ENCODE measurements at places on chromosomes 6 and 20. TPM values are rescaled to one million over a fixed set of nuclear protein-coding genes. Genes with fewer than 3 reads are reported as not detected.

- no peak for DNase-seq
Measured at GRCh38 chr6:88361754-88362153, 195.6 kb upstream of the CNR1 start.

- DNase-seq = no peak
Measured at GRCh38 chr6:85464722-85465150, 14.9 kb downstream of the NT5E start.

UNC5CL gene
- 1.4 TPM for total RNA-seq

DNA sequence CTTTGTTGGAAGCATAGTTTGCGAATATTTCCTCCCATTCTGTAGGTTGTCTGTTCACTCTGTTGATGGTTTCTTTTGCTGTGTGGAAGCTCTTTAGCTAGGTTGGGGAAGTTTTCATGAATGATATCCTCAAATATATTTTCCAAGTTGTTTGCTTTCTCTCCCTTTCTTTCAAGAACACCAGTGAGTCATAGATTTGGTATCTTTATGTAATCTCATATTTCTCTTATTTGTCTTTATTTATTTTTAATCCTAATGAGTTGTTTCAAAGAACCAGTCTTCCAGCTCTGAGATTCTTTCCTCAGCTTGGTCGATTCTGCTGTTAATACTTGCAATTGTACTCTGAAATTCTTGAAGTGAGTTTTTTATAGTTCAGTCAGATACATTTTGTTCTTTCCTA, 628.0 kb upstream of the ID4 start:
- DNase-seq = no peak

- DNase-seq = no peak
Measured at GRCh38 chr6:111356551-111356950, 126.5 kb downstream of the REV3L start.

GRCh38 chr6:25987845-25988244, 25.2 kb downstream of the TRIM38 start:
- no peak for DNase-seq

DNA sequence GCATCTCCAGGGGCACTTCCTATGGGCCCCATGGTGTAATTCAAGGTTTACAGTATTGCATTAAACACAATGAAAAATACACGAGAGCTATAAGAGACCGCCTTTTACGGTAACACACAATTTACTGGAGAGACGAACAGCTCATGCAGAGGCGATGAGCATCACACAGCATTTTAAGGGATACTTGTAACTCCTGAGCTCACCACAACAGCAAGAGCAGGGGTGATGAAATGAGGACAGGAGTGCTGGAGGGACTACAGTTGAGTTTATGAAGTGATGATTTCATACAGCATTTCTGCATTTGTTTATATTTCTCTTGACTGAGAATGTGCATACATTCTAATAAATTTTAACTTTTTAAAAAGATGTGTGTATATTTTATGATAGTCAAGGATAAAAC, 113.9 kb downstream of the WDR27 start:
- no peak for DNase-seq

DNA sequence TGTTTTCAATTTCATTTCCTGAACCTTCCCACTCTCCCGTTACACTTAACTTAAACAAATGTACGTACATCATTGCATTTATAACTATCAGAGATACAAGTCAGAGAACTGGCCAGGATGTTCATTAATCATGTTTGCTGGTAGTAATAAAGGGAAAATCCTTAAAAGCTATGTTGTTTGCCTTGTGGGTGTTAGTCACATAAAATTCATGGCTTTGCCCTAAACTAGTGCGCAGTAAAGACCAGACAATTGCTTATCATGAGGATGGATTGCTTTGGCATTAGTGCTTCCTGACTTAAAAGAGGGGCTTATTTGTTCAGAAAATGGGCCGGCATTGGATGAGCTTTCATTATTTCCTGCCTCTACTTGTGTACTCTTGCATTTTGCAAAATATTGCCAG, 1037.3 kb upstream of the FLRT3 start:
- no peak for DNase-seq

DNA sequence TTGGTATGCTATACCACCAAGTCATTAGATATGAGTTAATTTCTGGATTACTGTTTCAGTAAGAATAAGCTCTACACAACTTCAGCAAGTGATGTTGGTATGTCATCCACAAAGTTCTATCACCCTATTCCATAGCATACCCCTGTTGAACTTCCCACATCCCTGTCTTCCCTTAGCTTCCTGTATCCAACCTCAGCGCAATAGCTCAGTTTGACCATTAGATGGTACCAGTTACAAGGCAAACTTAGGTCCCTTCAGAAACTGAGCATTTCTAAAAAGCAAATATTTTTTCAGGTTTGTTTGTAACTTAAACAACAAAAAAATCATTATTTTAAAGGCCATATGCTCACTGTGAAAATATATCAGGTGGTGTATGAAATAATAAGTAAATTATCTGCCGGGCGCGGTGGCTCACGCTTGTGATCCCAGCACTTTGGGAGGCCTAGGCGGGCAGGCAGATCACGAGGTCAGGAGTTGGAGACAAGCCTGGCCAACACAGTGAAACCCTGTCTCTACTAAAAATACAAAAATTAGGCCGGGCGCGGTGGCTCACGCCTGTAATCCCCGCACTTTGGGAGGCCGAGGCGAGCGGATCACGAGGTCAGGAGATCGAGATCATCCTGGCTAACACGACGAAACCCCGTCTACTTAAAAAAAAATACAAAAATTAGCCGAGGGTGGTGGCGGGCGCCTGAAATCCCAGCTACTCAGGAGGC, 8.8 kb upstream of the MOG start:
- DNase-seq = no peak

NMBR gene
- not detected for total RNA-seq

DNA sequence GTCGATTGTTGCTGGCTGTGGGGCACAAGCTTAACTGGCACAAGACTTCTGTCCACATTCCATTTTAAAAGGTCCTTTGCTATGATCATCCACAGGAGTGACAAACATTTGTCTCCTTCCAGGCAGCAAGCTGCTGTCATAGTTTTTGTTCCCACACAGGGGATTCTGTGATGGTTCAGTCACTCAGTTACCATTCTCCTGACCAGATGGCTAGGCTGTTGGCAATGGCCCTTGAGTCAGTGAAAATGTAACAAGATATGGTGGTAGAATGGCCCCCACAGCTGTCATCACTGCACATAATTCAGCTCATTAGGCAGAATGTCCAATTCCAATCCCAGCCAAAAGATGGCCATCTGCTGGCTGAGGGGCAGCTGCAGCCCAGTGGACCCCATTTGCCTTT, 13.7 kb downstream of the BPIFA1 start:
- DNase-seq = no peak

GRCh38 chr6:38688579-38689087, 14.3 kb downstream of the GLO1 start:
- no peak for DNase-seq

- no peak for DNase-seq
Measured at GRCh38 chr20:18223409-18223808, 64.9 kb upstream of the ZNF133 start.

DNA sequence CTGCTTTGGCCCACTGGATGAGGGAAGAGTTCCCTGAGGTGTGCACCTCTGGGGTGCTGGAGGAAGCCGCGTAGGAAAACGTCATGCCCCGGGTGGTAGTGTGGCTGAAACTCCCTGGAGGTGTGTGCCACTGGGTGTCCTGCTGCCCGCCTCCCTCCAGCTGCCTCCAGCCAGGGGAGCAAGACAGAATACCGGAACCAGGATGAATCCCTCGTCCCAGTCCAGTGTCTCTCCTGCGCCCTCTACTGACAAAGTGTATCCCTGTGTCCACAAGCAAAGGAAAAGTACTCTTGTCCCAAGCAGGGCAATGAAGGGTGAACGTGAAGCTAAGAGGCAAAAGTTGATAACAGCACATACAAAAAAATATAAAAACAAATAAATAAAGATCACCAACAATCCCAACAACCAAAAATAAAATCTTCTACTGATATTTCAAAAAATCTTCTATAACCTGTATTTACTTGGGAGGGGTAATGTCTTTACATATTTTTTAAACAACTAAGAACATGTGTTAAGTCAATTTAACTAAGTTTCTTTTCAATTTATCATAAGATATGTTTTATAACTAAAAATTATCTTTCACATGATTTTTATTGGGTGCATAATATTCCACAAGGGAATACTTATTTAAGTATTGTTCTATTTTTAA, 437.6 kb downstream of the MAFB start:
- DNase-seq = no peak

DEFB126 gene
- total RNA-seq = not detected

- no peak for DNase-seq
Measured at GRCh38 chr20:41007481-41007880, 21.1 kb upstream of the TOP1 start.

MYLK2 gene
- total RNA-seq = not detected

GRCh38 chr6:41781366-41781730, 766 bp downstream of the PRICKLE4 start:
- DNase-seq = peak; percentile 81

Measured in upper lobe of right lung (tissue), 1 donor.